ENCODE measurements at places on chromosomes 7 and 10. TPM values are rescaled to one million over a fixed set of nuclear protein-coding genes. Genes with fewer than 3 reads are reported as not detected.

Gene HYAL4
- 0.08 TPM for total RNA-seq

Gene DRGX
- not detected for total RNA-seq

Gene TMEM120A
- 33.0 TPM for total RNA-seq

Gene TEX36
- total RNA-seq, result not detected

Gene NAT16
- total RNA-seq, result 0.17 TPM

Gene UPK3B
- total RNA-seq, result 17.4 TPM

Gene AOAH
- not detected for total RNA-seq

Gene AKR1D1
- not detected for total RNA-seq

Gene FBXO24
- 0.14 TPM for total RNA-seq

Data from A549 treated with CpdA at 1 μM for 4 hours (cell line).